ENCODE measurements at places on chromosomes 16 and 17. TPM values are rescaled to one million over a fixed set of nuclear protein-coding genes. Genes with fewer than 3 reads are reported as not detected.

The PTGES3L gene
- not detected for total RNA-seq

The TSC2 gene
- total RNA-seq: 53.7 TPM

The HGS gene
- total RNA-seq: 161 TPM

The RGS11 gene
- total RNA-seq: 7.0 TPM

The VKORC1 gene
- total RNA-seq: 480 TPM

The CDT1 gene
- 14.2 TPM for total RNA-seq

The HBQ1 gene
- not detected for total RNA-seq

The HID1 gene
- not detected for total RNA-seq

The EXOC3L1 gene
- total RNA-seq: not detected

DNA sequence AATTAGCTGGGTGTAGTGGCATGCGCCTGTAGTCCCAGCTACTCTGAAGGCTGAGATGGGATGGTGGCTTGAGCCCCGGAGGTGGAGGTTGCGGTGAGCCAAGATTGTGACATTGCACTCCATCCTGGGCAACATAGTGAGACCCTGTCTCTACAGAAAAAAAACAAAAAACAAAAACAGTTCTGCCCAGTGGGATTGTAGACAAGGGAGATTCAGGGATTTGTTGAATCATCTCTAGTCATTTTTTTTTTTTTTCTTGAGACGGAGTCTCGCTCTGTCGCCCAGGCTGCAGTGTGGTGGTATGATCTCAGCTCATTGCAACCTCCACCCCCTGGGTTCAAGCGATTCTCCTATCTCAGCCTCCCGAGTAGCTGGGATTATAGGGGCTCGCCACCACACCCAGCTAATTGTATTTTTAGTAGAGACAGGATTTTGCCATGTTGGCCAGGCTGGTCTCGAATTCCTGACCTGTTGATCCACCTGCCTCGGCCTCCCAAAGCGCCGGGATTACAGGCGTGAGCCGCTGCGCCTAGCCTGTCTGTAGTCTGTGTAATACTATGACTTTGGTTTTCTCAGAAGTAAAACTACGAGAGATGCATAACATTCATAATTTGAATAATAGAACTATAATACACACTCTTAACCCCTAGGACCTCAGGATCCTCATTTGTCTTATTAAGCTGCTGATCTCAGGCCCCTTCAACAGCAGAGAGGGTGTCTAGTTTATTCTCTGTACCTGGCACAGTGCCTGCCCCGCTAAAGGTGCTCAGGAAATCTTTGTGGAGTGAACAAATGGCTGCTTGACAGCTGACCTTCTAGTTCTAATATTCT lies 1.4 kb downstream of the TEN1 start:
- H3K4me1 ChIP-seq: peaks cover 56% of the 10 kb centered on the region
- H3K27ac ChIP-seq: peak overlapping the region; percentile 99
- H3K4me3 ChIP-seq: peak overlapping the region; percentile 88

GRCh38 chr16:88378401-88378800 lies 4.4 kb upstream of the ZNF469 start:
- H3K36me3 ChIP-seq: no peaks in the 10 kb centered on the region
- H3K4me3 ChIP-seq: no peak overlapping the region
- no peak overlapping the region for H3K27ac ChIP-seq
- 0 out of 2 replicates have a peak, but pooled peaks cover 5% of the 10 kb centered on the region for H3K4me1 ChIP-seq

DNA sequence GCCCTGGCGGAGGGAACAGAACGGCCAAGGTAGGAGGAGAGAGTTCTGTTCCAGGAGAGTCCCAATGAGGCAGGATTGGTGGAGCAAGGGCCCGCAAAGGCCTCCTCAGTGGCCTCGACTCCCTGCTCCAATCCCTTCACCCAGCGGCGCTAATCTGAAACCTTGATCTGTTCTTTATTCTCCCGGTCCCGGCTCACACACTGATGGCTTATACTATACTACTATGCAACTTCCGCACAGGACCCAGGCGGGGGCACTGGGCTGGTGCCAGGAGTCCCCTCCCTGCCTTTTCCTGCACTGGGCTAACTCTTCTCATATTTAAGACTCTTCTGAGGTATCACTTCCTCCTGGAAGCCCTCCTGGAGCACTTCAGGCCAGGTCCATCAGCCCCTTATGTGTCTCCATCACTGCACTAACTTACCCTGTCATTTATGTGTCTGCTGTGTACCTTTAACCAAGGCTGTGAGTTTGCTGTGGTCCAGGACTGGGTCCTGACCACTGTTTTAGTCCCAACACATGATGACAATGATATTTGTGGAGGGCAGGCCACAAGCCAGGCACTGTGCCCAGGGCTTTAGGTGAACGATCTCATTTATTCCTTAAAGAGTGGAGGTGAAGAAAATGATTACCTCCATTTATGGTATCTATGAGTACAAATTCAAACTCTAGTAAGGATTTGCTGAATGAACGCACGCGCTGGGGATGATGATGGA lies 6.8 kb downstream of the CCDC102A start:
- peaks cover 9% of the 10 kb centered on the region for H3K4me1 ChIP-seq
- no peak for DNase-seq
- H3K27ac ChIP-seq: no peak overlapping the region

GRCh38 chr16:56324406-56324805 lies 100.9 kb downstream of the AMFR start:
- H3K27me3 ChIP-seq: no peaks in the 10 kb centered on the region
- no peak for DNase-seq
- H3K27ac ChIP-seq: no peak overlapping the region
- H3K36me3 ChIP-seq: no peaks in the 10 kb centered on the region

GRCh38 chr16:79573071-79573470 lies 27.5 kb downstream of the MAF start:
- H3K27ac ChIP-seq: no peak overlapping the region
- H3K4me3 ChIP-seq: no peak overlapping the region
- no peaks in the 10 kb centered on the region for H3K36me3 ChIP-seq
- H3K27me3 ChIP-seq: no peaks in the 10 kb centered on the region

GRCh38 chr16:14650629-14651028 lies 17.9 kb downstream of the BFAR start:
- no peak overlapping the region for H3K27ac ChIP-seq
- H3K27me3 ChIP-seq: no peaks in the 10 kb centered on the region
- H3K36me3 ChIP-seq: peaks cover 56% of the 10 kb centered on the region

- H3K27me3 ChIP-seq: no peaks in the 10 kb centered on the region
- H3K27ac ChIP-seq: no peak overlapping the region
- no peak for DNase-seq
- H3K4me1 ChIP-seq: no peaks in the 10 kb centered on the region
Observed at GRCh38 chr16:13478991-13479390, 441.0 kb upstream of the ERCC4 start.

DNA sequence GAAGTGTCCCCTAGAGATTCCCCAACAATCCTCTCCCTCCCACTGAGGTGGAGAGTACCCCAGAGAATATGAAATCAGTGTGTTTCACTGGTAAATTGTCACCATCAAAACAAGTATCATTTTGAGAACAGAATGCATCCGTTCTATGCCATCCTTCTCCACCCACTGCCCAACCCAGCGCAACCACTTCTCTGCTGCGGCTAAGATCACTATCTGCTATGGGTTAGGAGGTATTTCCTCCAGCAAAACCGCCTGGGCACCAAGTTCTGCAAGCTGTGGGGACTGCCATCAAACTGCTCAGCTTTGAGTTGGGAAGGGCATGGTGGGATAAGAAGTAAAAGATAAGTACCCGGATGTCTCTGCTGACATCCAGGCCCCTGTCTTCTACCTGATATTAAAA lies 24.4 kb downstream of the CNTNAP1 start:
- no peak overlapping the region for H3K27ac ChIP-seq
- H3K4me3 ChIP-seq: no peak overlapping the region
- DNase-seq: no peak
- H3K36me3 ChIP-seq: peaks cover 67% of the 10 kb centered on the region

DNA sequence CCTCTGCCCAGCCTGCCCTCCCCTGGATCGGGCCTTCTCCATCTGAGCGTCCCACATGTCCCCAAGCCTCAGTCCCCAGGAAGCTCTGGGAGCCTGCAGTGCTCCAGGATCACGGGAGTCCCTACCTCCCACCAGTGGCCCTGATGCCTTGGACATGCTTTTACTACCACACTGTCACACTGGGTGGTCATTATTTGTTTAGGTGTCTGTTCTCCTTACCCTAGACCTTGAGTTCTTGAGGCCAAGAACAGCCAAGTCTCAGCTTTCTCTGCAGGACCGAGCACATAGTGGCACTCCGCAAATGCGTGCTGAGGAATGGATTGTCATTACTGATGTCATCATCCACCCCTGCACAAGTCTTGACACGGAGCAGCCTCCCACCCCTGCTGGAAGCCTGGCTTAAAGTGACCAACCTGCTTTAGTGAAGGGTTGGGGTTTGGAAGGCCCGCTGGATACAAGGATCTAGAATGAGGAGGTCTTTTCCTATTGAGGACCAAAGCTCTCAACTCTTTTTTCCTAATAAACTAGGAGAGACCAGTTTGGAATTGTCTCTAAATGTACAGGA lies 132.9 kb upstream of the CRHR1 start:
- H3K36me3 ChIP-seq: no peaks in the 10 kb centered on the region
- H3K4me1 ChIP-seq: no peaks in the 10 kb centered on the region
- no peak overlapping the region for H3K4me3 ChIP-seq
- H3K27me3 ChIP-seq: no peaks in the 10 kb centered on the region
- no peak overlapping the region for H3K27ac ChIP-seq

- no peak overlapping the region for H3K4me3 ChIP-seq
- H3K27me3 ChIP-seq: no peaks in the 10 kb centered on the region
- no peak overlapping the region for H3K27ac ChIP-seq
- no peaks in the 10 kb centered on the region for H3K4me1 ChIP-seq
Observed at GRCh38 chr16:77890075-77890474, 101.7 kb downstream of the VAT1L start.

DNA sequence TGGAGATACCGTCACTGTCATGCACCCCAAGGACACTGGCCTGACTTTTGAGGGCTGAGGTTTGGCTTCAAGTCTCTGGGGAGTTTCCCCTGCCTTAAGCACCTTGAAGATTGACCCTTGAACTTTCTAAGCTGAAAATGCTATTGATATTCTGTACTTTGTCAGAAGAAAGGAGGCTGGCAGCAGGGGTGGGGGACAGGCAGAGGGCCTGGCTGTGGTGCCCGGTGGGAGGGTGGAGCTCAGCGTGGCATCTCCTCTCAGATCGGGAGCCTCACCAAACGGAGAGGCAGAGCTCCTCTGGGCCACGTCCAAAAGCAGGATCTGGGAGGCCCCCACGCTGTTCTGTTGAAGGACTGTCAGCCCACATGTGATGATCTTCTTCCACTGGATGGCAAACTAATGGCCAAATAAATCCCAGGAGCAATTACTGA lies 305.2 kb upstream of the IRX3 start:
- H3K27me3 ChIP-seq: no peaks in the 10 kb centered on the region
- no peak overlapping the region for H3K27ac ChIP-seq
- DNase-seq: no peak
- no peak overlapping the region for H3K4me3 ChIP-seq
- H3K4me1 ChIP-seq: no peaks in the 10 kb centered on the region

DNA sequence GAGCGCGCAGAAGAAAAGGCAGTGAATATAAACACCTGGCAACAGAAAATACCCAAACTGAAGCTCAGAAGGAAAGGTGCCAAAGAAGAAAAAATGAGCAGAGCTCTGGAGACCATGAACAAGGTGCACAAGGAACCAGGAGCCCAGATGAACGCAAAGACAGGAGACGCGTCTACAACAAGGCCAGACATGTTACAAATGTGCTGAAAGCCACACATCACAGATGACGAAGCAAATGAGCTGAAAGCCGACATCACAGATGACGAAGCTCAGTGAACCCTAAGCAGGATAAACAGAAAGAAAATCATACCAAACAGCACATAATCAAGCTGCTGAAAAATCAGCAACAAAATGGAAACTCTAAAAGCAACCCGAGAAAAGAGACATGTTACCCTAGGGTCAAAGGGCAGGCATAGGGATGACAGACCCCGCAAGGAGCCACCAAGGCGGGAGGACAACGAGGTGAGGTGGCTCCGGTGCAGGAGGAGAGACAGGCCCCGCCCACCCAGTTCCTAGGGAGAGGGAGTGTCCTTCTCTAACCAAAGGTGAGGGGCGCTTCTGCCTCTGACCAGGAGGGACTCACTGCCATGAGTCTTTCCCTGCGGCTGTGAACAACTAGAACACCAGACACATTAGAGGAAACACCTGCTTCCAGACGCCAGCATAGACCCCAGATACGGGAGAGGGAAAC lies 39.1 kb downstream of the CCDC57 start:
- H3K27me3 ChIP-seq: no peaks in the 10 kb centered on the region
- DNase-seq: no peak
- H3K36me3 ChIP-seq: no peaks in the 10 kb centered on the region
- no peak overlapping the region for H3K27ac ChIP-seq
- no peak overlapping the region for H3K4me3 ChIP-seq

DNA sequence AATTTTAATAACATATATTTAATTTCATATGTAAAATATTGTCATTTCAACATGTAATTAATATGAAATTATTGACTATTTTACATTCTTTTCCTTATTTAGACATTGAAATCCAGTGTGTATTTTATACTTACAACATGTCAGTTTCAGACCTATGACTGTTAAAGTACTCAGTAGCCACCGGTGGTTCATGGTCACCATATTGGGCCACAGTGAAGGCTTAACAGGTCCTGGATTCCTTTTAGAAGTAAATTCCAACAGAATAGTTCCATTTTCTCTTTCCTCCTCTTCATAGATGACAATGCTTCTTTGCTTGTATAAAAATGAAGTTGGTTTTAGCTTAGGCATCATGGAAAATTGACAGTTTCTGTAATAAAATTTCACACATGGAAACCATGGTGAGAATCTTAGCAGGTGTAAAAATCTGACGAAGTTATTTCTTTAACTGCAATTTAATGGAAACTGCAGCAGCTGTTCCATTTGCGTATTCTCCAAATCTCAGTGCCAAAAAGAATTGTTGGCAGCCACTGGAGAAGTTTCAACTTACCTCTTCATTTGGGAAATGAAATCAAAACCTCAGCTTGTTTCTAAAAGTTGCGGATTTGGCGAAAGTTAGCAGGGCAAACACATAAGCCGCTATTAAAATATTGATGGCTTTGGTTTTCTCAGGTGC lies 231.1 kb downstream of the CDH13 start:
- H3K27me3 ChIP-seq: no peaks in the 10 kb centered on the region
- peaks cover 9% of the 10 kb centered on the region for H3K4me1 ChIP-seq
- H3K27ac ChIP-seq: no peak overlapping the region

DNA sequence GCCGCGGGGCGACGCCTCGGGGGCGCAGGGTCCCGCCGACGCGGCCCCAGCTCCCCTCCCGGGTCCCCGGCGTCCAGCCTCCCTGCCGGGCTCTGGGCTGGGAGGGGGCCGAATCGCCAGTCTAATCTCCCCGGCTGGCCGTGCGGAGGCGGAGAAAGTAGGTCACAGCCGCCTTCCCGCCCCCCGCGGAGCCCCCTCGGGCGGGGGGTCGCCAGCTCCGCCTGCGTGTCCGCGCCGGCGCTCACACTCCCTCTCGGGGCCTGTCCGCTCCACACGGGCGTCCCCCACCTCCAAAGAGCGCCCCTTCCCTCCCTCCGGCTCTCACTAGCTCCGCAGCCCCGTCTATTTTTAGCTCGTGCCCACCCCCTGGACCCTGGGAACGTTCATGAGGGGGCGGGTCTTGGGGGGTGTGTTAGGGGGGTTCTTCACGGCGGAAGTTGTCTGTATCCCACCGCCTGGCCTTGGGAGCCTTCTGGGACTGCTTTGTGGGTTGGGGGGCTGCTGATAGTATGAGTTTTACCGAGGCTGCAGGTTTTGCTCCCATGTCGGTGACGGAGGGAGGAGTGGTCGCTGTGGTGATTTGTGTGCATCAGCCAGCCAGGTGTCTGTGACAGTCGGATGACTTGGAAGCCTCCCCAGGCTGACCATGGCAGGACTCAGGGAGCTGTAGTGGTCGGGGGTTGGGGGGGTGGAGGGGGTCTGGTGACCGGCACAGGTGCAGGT lies 1.1 kb downstream of the ATP1B2 start:
- H3K27ac ChIP-seq: no peak overlapping the region
- peaks cover 42% of the 10 kb centered on the region for H3K27me3 ChIP-seq
- no peak for DNase-seq
